NCI-H1694 (cell line): ENCODE measurements at places on chromosomes 12 and 14.

GRCh38 chr14:88983755-88984154 is 159.3 kb downstream of the TTC8 start:
- no peak for DNase-seq

- DNase-seq = no peak
Observed at GRCh38 chr12:132506328-132507160, 16.6 kb downstream of the FBRSL1 start.

GRCh38 chr14:102805371-102805891 is 28.2 kb downstream of the TRAF3 start:
- DNase-seq = no peak

DNA sequence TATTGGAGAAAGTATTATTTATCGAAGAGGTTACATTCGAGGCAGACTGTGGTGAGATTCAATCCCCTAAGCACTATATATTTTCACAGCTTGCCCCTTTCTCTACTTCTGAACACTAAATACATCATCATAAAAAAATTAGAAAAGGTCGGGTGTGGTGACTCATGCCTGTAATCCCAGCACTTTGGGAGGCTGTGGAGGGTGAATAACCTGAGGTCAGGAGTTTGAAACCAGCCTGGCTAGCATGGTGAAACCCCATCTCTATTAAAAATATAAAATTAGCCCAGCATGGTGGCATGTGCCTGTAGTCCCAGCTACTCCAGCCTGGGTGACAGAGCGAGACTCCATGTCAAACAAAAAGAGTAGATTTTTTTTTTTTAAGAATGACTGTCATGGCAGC is 70.6 kb upstream of the MYF6 start:
- DNase-seq = no peak

DNA sequence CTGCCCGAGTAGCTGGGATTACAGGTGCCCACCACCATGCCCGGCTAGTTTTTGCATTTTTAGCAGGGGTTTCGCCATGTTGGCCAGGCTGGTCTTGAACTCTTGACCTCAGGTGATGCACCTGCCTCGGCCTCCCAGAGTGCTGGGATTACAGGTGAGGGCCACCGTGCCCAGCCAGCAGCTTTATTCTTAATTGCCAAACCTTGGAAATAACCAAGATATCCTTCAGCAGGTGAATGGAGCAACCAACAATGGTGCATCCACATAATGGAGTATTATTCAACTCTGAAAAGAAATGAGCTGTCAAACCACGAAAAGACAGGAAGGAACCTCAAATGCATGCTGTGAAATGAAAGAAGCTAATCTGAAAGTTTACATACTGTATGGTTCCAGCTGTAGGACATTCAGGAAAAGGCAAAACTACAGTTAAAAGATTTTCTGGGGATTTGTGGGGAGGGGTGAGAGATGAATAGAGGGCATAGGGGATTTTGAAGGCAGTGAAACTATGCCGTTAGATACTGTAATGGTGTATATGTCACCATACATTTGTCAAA is 118.8 kb upstream of the CCND2 start:
- DNase-seq = no peak

GRCh38 chr12:123109319-123109772 is 41.5 kb downstream of the PITPNM2 start:
- no peak for DNase-seq

DNA sequence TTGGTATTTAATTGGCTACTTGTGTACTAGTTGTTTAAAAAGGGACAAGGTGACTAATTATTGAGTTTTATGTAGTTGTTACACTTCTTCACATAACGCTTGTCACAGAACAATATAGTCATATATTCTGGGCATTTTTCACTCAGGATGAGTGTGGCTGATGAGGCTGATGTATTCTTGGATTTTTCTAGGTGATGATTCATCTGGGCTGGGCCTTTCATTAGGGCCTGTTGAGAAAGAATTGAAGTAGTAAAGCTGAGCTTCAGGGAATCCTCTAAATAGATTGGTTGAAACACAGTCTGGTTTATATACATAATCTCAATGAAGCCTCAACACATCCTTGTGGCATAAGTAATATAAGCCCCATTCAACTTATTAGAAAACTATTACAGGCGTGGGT is 445.7 kb downstream of the DAD1 start:
- no peak for DNase-seq

DNA sequence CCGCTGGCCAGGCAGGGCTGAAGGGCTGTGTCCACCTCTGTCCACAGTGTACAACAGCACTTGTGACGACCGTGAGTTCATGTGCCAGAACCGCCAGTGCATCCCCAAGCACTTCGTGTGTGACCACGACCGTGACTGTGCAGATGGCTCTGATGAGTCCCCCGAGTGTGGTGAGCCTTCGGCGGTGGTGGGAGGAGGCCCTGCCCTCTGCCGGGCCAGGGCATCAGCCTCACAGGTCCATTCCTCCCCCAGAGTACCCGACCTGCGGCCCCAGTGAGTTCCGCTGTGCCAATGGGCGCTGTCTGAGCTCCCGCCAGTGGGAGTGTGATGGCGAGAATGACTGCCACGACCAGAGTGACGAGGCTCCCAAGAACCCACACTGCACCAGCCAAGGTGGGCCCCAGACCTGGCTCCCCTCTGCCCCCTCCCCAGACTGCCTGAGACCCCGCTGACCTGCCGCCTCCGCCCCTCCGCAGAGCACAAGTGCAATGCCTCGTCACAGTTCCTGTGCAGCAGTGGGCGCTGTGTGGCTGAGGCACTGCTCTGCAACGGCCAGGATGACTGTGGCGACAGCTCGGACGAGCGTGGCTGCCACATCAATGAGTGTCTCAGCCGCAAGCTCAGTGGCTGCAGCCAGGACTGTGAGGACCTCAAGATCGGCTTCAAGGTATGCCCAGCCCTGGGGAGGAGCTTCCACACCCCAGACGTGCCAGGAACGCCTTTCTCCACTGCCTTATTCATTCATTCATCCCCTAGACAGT is 20.8 kb upstream of the NXPH4 start:
- no peak for DNase-seq

DNA sequence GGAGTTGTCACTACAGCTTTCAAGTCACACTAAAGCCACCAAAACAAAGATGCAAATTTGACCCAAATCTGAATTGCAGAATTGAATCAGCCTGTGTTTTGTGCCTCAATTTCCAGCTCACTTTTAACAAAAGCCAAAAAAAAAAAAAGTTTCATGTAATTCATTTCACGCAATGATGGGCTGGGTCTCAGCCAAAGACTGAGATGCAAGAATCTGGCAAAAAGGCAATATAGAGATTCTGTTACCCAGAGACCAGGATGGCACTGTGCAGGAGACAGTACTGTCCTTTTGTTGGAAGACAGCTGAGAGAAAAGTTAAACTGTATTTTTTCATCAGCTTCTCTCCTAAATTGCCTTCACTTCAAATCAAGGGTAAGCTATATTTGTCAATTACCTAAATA is 205.7 kb upstream of the NPAS3 start:
- peak; percentile 10 for DNase-seq

GRCh38 chr12:123655420-123655819 is 15.5 kb upstream of the TCTN2 start:
- no peak for DNase-seq

DNA sequence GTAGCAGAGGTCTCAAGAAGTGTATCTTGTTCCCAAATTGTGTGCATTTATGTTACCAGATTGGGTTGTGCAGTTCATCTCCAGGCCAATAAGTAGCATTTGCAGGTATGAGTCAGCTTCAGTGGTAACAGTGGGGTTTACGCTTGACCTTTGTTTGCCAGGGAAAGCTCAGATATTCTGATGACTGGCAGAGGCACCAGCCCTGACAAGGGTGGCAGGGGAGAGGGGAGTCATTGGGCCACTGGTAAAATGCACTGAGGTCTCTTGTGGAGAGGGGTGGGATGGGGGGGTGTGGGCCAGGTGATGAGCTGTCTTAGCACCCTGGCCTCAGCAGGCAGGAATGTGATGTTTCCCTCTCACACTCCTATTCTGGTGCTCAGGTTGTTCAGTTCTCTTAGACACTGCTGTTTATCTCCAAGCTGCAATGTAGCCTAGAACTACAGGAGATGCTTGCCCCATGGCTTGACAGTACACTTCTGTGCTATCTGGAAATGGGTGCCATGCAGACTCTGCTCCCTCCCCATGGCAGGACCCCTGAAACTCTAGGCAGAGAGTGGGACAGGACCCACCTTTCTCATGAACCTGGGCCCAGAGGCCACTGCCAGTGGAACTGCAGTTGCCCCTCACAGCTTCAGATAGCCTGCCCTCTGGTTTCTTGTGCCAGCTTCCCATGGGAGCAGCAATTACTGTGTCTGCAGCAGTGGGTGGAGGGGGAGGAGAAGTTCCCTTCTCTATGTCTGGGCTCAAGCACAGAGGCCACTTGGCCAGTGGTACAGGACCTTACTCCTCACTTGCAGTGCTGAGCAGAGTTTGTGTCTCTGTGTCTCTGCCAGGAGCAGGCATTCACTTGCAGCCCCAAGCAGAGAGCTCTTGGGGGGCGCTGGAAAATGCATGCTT is 31.9 kb downstream of the USP15 start:
- DNase-seq = no peak

- no peak for DNase-seq
Observed at GRCh38 chr14:70804556-70805162, 4.7 kb downstream of the MAP3K9 start.

GRCh38 chr14:20415782-20416206 is 2.5 kb upstream of the TEP1 start:
- peak; percentile 71 for DNase-seq

- DNase-seq = no peak
Observed at GRCh38 chr14:39025810-39026627, 77.0 kb downstream of the SEC23A start.

- DNase-seq = no peak
Observed at GRCh38 chr12:52437508-52437907, 3.3 kb upstream of the KRT75 start.

- no peak for DNase-seq
Observed at GRCh38 chr12:18967814-18968213, 161.7 kb upstream of the PLEKHA5 start.

DNA sequence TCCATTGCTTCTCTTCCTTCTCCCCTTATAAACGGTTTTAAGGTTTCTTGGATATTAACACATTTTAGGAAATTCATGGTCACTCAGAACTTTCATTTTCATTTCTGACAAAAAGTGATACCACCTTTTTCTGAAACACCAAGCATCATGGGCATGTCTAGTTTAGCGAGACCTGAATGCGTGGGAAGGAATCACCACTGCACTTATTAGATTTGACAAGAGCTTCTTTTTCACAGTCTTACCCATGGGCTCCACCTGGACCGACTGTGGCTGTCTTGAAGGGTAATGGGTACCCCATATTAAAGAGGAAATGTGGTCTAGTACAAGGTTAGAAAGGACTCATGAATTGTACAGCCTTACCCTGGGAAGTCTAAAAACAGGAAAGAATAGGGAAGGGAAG is 95.4 kb downstream of the KCNK10 start:
- no peak for DNase-seq

- no peak for DNase-seq
Observed at GRCh38 chr14:99909513-99910064, 116.4 kb downstream of the EML1 start.

DNA sequence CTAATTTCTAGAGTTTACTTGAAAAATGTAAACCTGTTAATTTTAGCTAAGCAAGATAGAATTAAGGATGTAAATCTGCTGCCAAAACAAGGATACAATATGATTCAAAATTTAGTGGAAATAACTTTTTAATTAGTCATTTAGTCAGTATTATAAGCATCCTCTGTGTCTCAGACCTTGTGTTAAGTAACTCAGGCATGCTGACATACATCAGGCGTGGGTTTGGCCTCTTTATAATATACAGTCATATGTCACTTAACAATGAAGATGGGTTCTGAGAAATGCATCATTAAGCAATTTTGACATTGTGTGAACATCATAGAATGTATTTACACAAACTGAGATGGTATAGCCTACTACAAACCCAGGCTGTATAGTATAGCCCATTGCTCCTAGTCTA is 386.9 kb downstream of the ZFP36L1 start:
- no peak for DNase-seq

DNA sequence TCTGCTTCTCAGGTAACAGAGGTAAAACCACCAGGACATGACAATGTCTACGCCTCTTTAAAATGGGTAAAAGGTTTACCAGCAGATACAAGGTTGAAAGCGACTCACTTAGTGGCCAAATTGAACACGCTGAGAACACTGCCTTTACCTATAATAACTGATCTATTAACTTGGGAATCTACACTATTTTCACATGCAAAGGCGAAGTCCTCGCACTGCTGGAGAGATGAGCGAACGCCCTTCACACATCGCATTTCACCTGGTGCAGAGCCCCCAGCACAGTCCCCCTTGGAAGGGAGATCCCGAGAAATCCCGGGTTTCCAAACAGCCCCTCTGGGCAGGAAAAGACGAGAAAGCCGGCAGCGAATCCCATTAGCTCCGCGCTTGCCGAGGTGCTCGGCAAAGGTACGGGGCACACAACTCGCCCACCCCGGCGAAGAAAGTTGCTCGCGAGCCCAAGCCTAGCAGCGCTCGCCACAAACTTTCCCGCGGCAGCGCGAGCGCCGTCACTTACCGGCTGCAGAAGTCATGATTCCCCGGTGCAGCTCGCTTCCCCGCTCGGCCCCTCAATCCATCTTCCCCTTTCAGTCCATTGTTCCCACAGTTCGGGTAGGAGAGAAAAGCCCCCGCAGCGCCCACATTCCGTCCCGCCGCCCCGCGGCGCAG is 423 bp downstream of the FGD6 start:
- no peak for DNase-seq

DNA sequence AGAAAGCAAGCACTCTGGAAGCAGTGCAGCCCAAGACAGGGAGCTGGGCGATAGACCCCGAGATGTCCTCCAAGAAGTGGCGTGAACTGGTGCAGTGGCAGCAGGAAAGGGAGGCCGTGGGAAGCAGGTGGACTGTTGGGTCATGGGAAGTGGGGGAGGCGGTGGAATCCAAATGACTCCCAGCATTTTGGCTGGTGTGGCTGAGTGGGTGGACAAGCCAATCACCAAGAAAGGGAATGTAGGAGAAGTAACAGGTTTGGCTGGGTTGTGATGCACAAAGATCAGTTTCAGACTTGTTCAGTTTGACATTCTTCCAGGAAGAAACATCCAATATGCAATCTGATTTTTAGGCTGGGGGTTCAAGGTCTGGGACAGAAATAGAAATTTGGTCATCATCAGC is 46.0 kb upstream of the KTN1 start:
- DNase-seq = no peak

DNA sequence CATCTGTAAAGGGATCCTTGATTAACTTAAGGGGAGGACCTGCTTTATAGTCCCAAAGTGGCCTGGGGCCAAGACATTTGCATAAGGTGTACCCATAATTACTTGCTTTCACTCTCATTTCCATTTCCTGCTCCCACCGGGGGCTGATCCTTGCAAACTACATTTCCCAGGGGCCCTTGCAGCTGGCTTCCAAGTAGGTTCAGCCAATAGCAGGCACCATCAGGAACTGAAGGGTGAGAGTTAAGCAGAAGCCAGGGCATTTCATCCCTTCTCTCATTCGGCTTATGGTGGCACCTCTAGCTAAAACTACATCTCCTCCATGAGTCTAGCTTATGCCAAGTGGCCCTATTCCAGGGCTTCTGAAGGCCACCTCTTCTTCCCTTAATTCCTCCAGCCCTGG is 88.8 kb downstream of the CCDC60 start:
- no peak for DNase-seq
